ENCODE measurements at places on chromosomes 3 and 15.

- DNase-seq, result no peak
Measured at GRCh38 chr3:43198791-43199644, 87.3 kb upstream of the SNRK start.

- no peak for DNase-seq
Measured at GRCh38 chr3:61530355-61530754, 31.0 kb upstream of the PTPRG start.

DNA sequence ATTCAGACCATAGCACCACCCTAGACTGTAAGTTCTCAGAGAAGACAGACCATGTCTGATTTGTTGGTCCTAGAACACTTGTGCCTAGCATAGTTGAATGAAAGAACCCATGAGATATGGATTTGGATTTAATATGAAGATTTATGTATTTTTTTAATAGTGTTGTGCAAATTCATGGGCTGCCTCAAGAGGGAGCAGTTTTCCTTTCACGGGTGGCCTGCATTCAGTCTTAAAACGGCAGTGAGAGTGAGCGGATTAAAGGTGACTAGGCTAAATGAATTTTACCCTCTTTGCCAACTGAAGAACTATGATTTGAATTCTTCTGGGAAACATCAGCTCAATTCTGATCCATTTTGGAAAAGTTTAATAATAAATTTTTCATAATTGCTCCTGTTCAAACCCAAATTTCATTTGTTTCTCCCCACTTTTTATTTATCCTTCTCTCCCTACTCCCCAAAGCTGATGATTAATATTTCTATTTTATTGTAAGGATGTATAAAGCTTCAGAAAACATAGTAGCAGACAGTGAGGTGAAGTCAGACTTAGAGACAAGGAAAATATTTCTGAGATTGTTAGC lies 67.3 kb downstream of the MORC1 start:
- DNase-seq, result peak; percentile 3

- no peak for DNase-seq
Measured at GRCh38 chr3:124780761-124781475, 50.7 kb downstream of the UMPS start.

GRCh38 chr3:58537412-58538301 lies 667 bp upstream of the ACOX2 start:
- DNase-seq, result no peak

- no peak for DNase-seq
Measured at GRCh38 chr3:186060222-186060621, 48.7 kb downstream of the ETV5 start.

DNA sequence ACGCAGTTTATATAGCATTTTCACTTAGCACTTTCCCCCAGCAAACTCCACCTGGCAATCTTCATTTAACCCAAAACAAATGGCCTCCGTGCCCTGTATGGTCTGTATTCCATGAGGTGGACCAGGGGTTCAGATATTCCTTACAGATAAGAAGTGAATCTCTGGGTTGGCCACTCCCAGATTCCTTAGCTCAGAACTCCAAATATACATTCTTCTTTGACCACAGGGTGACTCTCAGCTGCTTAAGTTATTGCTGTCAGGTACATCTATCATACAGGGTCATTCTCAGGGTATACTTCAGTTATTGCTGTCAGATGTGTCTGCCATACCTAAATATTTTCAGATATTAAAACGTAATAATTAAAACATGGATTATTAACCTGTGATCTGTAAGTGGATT lies 229.8 kb downstream of the TBL1XR1 start:
- DNase-seq, result no peak

DNA sequence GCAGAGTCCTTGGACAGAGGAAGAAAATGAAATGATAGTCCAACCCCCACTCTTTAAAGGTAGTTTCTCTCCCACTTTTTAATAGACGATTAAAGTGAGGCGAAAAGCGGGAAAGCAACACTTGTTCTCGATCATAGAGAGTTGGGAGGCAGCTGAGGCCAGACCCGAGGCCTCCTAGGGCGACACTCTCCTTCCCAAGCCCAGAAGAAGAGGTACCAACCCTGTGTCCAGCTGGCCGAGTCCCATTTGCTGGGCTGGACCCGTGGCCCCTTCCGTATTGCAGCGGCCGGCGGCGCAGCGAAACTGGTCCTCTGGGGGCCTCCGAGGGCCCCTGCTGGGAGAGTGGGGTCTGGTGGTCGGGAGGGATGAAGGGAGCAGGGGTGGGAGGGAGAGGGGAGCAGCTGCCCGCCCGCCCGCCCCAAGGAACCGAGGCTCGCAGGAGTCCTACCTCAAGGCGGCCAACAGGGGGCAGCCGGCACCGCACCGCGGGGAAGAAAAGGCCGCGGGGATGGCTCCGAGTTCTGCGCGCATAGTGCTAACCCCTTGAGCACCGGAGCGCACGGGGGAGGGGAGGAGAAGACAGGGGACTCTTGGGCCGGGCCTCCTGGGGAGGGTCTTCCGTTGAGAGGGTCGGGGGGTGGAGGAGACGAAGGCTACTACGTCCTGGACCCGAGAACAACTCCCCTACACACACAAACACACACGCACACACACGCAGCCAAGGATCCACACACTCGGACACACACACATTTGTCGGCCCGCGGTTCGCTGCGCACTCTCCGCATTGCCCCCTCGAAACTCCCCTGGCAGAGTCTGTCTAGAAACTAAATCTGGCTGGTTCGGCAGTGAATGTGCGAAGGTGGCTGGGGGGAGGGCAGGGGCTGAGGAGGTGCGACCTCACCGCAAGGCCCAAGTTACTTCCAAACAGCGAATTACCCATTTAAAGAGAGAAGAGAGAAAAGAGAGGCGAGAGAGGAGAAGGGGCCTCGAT lies 2.0 kb downstream of the WNT5A start:
- peak; percentile 19 for DNase-seq

DNA sequence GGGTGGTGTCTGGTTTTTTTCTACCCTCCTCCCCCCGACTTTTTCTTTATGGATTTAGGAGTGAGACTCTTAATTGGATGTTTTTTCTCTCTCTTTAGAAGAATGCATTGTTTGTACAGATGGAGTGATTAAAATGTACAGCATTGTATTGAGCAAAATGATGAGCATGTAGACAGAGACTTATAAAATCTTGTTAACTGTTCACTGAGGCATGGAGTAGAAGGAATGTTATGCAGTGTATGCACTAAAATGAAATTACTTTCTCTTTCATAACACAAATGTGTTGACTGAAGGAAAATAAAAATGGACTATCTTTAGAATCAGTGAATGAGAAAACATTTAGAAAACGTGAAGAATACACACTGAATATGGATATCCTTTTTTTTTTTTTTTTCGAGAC lies 39.8 kb downstream of the ZFAND6 start:
- no peak for DNase-seq

DNA sequence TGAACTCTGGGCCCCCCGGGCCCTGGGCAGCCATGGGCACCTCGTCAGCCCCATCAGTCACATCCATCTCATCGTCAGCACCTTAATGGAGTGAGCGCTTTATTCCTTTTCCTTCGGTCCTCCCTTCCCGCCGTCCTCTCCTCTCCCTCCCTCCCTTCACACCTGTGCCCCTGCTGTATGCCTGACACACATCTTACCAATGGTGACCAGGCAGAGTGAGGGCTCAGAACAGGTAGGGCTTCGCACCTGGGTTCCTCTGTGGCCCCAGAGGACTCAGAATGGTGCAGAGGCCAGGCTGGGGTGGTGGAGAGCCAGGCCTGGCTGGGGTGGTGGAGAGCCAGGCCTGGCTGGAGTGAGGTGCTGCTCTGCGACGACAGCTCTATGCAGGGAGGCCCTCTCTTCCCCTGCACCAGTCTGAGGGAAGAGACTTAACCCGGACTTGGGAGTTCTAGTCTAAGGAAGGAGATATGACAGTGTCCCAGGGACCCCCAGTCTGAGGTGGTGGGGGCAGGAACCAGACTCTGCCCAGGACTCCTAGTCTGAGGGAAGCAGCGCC lies 11.6 kb downstream of the C15orf39 start:
- DNase-seq, result no peak

DNA sequence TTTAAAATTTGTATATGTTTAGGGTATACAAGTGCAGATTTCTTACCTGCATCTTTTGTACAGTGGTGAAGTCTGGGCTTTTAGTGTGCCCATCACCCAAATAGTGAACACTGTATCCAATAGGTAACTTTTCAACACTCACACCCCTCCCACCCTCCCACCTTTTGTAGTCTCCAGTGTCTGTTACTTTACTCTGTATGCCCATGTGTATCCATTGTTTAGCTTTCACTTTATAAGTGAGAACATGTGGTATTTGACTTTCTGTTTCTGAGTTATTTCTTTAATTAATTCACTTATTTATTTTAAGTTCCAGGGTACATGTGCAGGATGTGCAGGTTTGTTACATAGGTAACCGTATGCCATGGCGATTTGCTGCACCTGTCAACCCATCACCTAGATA lies 124.8 kb upstream of the NEO1 start:
- no peak for DNase-seq

DNA sequence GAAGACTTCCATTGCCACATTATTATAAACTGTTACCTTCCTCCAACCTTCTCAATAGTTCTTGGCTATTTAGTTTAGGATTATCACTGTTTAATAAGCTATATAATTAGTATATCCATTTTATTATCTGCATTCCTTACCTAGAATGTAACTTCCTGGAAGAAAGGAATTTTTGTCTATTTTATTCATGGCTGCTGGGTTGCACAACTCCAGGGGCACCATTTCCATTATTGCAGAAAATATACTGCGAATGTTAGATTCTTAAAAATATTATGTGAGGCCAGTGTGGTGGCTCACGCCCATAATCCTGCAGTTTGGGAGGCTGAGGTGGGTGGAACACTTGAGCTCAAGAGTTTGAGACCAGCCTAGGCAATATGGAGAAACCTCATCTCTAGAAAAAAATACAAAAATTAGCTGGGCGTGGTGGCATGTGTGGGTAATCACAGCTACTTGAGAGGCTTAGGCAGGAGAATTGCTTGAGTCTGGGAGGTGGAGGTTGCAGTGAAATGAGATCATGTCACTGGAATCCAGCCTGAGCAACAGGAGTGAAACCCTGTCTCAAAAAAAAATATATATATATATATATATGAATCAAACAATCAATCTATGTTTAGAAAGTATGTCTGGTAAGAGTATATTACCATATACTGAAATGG lies 19.9 kb downstream of the CLDN1 start:
- DNase-seq, result no peak

- DNase-seq, result no peak
Measured at GRCh38 chr15:98923579-98923978, 84.0 kb downstream of the PGPEP1L start.

DNA sequence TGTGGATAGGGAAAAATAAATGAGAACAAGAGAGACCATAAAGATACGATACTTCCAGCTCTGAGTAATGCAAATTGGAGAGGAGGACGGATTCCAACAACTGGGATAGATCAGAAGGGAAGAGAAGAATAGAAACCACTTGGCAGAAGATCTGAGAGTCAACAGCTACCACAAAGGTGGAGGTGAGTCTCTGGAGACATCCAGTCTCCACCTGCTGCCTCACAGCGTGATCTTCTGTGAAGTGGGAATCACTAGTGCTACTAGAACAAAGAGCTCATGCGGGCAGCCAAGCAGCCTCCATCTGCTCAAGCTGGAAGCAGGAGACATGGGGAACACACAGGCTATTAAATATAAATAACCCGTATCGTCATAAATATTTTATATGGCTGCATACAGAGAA lies 558.5 kb upstream of the CFAP20DC start:
- DNase-seq, result no peak

- no peak for DNase-seq
Measured at GRCh38 chr15:40500568-40501330, 30.0 kb downstream of the CHST14 start.

- DNase-seq, result no peak
Measured at GRCh38 chr3:123522320-123523022, 62.4 kb downstream of the HACD2 start.

DNA sequence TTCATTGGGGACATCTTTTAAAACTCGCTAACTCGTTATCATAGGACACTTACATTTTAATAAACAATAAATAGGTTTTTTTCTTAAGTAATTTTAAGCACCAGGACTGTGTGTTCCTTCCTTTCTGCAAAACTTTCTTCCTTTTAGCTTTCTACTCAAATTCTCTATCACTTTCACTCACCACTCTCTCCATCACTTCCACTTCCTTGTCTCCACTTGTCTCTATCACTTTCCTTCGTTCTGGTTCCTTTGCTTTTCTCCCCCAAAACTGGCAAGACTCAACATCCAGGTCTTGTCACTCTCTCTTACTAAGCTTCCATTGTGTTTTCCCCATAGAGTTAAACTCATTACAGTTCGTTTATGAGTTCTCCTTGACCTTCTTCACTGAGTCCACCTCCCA lies 99.0 kb downstream of the ZPLD1 start:
- DNase-seq, result no peak

DNA sequence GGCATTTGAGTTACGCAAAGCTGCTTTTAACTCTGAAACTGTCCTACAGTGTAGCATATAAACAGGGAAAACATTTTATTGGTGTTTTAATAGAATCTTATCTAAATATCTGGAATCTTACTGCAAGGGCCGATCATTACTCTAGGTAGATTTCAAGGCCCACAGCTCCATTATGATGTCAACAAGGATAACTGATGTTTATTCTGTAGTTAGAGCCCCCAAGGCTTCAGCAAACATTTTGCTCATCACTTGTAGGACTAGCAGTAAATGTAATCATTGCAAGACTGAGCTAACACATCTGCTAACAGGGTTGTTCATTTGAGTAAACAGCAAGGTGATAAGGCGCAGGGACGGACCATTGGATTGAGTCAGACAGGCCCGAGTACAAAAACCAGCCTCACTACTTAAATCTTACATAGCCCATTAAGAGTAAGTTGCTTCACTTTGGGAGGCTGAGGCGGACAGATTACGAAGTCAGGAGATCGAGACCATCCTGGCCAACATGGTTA lies 332.5 kb upstream of the TPRG1 start:
- no peak for DNase-seq

DNA sequence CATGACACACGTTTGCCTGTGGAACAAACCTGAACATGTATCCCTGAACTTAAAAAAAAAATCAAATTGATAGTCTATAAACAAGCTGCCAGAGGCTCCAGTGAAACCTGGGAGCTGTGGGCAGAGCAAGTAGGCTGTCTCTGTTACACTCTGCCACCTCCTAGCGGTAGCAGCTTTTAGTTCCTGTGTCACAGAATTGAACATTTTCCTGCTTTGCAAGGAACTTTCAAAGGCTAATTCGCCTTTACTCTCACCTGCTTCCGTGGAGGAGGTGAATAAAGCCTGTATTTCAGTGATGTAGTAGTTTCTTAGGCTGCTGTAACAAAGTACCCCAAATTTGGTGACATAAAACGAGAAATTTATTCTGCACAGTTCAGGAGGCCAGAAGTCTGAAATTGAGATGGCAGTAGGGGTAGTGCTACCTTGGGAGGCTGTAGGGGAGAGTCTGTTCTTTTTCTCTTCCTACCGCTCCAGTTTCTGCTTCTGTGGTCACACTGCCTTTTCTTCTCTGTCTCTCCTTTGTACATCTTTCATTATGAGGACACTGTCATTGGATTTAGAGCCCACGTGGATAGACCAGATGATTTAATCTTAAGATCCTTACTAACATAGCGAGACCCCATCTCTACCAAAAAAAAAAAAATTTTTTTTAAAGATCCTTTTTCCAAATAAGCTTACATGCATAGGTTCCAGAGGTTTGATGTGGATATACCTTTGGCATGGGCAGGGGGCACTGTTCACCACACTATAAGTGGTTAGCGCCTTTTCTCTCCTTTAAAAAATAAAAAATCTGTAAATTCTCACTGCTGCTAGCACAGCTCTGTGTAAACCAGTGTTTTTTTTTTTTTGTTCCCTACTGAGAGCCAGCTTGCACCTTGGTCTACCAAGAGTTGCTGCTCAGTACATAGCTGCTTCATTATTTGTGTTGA lies 25.3 kb downstream of the FBXO22 start:
- no peak for DNase-seq

- DNase-seq, result no peak
Measured at GRCh38 chr3:17399586-17399985, 342.8 kb downstream of the TBC1D5 start.

All from stimulated activated CD4-positive, alpha-beta T cell treated with anti-CD3 and anti-CD28 coated beads, Interleukin-4, amount 100 ng/mL, for 1 hour (primary cell).